T-helper 2 cell (primary cell): ENCODE measurements at places on chromosomes 2 and 18.

GRCh38 chr2:8054070-8054469 lies 627.8 kb upstream of the ID2 start:
- DNase-seq, result no peak

DNA sequence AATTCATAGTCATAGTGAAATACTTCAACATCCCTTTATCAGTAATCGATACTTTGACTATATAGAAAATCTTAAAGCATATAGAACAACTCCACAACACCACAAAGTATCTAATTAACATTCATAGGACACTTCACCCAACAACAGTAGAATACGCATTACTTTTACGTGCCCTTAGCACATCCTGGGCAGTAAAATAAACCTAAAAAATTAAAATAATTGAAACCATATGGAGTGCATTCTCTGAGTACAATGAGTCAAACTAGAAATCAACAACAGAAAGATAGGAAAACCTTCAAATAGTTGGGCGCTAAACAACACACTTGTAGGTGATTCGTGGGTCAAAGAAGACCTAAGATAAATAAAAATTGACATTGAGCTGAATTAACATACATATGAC lies 442.9 kb downstream of the SUCLG1 start:
- no peak for DNase-seq

- DNase-seq, result no peak
These were observed 158.8 kb upstream of the WDSUB1 start for GRCh38 chr2:159445307-159445706.

DNA sequence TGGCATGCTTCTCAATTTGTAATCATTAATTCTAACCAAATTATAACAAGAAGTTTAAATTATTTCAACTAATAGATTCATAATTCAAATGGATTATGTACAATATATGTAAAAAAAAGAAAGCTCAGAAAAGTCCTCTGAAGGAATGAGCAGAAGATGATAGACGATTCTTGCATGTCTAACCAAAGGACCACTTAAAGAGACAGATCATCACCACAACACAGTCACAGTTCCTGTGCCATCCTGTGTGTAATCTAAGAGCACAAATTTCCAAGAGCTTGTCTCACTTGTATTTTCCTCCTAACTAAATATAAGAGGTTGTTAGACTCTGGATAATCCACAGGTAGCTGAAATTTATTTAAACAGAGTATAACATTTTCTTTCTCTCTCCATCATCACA lies 122.3 kb upstream of the CD226 start:
- no peak for DNase-seq

- DNase-seq, result no peak
These were observed 62.2 kb downstream of the KCNE4 start for GRCh38 chr2:223114170-223114569.
